ENCODE measurements at places on chromosomes 7 and 10.
A peak's percentile ranks its signal among the peaks of the same experiment; 100 is the strongest.

DNA sequence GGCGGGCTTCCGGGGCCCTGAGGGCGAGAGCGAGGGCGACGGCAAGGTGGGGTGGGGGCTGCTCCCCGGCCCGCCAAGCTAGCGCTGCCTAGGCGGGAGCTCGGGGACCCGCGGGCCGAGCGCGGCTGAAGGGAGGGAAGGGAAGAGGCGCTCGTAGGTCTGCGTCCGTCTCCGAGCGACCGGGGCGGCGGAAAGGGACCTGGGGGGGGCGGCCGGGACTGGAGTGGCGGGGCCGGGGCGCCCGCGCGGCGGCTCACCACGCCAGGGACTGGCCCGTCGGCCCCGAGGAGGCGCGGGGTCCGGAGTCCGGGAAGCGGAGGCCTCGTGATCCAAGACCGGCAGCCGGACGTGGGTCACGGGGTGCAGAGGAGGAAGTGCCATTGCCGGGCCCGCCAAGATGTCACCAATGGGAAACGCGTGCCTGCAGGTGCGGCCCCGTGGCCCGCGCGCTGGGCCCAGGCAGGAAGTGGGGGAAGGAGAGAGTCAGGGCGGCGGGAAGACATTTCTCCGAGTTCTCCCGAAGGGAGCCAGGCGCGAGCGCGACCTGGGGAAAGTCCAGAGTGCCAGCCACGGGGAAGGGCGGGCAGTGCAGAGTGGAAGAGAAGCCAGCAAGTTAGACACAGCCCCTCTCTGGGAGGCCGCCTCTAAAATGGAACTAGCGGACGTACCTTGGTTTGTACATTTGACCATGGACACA, 11.9 kb downstream of the HNRNPF start:
- DNase-seq = peak; percentile 59

- no peak for DNase-seq
Measured at GRCh38 chr10:130362308-130362761, 226.1 kb downstream of the GLRX3 start.

GRCh38 chr7:133807624-133808492, 319.3 kb upstream of the LRGUK start:
- DNase-seq = no peak

- DNase-seq = no peak
Measured at GRCh38 chr10:79357180-79357579, 9.9 kb downstream of the PPIF start.

DNA sequence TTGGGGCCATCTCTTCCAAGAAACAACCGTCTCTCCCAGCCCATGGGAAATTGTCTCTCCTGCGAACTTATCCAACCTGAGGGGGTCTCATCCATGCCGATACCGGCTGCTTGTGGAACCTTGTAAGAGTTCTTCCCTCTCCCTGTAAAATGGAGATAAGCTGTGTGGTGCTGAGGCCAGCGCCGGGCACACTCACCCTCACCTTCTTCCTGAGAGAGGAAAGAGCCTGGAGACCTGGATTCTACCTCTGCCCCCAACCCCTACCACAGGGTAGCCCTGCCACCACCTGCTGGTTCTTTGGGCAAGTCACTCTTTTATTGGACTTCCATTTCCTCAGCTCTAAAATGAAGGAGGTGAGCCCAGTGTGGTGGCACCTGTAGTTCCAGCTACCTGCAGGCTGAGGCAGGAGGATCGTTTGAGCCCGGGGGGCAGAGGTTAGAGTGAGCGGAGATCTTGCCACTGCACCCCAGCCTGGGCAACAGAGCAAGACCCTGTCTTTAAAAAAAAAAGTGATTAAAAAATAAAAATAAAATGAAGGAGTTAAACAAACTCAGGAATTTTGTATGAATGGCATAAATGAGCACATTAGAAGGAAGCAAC, 38.4 kb upstream of the PSAP start:
- DNase-seq = no peak
